CD8-positive, alpha-beta memory T cell (primary cell): ENCODE measurements at places on chromosomes 13 and 19.

- no peak for DNase-seq
Observed at GRCh38 chr19:42130254-42130573, 2.0 kb downstream of the POU2F2 start.

DNA sequence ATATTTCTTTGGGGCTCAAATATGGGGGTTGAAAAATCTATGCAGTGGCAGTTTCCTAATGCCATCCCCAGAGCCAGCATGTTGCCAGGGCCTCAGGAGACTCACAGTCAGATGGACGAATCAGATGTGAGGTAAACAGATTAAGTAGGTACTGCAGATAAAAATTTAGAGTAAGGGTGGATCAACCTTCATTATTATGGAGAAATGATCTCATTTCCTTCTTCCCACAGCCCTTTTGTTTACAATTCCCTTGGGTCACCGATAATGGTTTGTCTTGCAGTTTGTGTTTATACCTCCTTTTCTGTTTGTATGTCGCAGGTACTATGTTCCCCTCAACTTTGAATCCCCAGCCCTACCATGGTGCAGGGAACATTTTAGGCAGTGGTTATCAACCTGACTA, 20.0 kb downstream of the DIAPH3 start:
- no peak for DNase-seq

GRCh38 chr19:51830274-51830673, 35.3 kb downstream of the FPR3 start:
- DNase-seq, result no peak

DNA sequence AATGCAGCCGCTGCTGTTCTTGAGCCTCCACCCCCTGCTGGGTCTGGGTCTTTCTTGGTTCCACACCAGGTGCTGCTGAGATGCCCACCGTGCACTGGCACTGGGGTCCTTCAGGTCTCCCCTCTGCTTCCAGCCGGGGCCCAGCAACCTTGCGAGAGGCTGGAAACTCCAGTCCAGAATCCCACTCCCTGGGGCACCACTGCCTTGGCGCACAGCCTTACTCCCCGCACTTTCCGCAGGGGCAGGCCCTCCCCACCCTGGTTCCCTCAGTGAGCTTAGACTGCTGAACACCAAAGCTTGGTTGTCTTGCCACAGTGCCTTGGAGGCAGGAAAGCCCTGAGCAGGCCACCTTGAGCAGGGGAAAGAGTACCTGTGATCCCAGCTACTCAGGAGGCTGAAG, 60.0 kb downstream of the ANKRD10 start:
- DNase-seq, result no peak

DNA sequence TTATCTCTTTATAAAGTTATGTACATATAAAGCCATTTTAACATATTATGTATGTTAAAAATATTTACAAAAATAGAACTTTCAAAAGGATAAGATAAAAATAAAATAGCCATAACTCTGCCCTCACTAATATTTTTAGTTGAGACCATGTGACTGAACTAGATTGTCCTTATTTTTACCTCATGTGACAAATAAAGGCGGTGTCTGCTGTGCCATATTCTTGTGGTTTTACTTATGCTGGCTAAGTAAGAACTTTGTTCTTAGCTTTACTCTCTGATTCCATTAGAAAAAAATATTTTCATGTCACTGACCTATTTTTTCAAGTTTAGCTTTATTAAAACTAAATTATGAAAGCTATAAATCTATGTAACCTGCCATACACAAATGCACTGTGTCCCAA, 135.6 kb upstream of the TSC22D1 start:
- DNase-seq, result no peak

DNA sequence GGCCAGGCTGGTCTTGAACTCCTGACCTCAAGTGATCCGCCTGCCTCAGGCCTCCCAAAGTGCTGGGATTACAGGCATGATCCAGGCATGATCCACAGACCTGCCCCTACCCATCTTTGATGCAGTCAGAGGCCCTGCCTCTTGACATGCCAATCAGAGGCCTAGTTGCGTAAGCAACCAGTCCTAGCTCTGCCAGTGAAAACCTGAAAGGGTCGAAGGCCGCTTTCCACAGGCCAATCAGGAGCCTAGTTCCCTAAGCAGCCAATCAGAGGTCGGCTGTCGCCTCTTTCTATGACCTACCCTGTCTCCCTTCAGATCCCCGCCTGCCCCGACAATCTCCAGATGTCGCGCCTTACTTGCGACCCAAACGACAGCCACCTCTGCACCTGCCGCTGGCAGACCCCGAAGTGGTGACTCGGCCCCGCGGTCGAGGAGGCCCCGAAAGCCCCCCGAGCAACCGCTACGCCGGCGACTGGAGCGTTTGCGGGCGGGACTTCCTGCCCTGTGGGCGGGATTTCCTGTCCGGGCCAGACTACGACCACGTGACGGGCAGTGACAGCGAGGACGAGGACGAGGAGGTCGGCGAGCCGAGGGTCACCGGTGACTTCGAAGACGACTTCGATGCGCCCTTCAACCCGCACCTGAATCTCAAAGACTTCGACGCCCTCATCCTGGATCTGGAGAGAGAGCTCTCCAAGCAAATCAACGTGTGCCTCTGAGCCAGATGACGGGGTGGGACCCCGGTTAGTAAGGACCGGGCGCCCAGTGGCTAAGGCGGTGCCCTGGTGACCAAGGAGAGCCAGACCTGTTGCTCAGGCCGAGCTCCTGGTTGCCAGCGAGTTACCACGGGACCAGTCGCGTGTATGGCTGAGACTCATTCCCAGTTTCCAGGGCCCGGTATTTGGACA, 6.3 kb downstream of the SYDE1 start:
- no peak for DNase-seq

- DNase-seq, result no peak
Observed at GRCh38 chr13:58397596-58398387, 766.2 kb downstream of the PCDH17 start.

GRCh38 chr13:42110410-42111155, 62.1 kb downstream of the DGKH start:
- DNase-seq, result no peak

DNA sequence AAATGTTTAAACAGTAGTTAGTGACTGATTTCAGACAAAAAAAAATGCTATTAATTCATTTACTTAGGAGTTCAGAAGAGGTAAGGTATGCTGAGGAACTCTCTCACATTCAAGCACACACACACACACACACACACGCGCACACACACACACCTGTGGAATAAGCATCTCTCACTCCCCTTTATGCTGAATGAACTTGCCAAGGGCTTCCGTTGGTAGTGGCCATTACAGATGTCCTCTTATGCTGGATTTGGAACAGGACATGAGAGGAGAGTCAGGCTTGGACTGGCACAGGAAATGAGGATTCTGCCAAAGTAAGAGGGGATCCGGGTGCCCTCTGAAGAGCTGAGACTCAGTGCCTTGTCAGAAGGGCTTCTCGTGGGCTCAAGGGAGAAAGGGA, 463.4 kb upstream of the MIR17HG start:
- no peak for DNase-seq

GRCh38 chr19:6864325-6864940, 22.9 kb upstream of the ADGRE1 start:
- no peak for DNase-seq

GRCh38 chr19:12786141-12786870, 5.0 kb upstream of the JUNB start:
- DNase-seq, result no peak

DNA sequence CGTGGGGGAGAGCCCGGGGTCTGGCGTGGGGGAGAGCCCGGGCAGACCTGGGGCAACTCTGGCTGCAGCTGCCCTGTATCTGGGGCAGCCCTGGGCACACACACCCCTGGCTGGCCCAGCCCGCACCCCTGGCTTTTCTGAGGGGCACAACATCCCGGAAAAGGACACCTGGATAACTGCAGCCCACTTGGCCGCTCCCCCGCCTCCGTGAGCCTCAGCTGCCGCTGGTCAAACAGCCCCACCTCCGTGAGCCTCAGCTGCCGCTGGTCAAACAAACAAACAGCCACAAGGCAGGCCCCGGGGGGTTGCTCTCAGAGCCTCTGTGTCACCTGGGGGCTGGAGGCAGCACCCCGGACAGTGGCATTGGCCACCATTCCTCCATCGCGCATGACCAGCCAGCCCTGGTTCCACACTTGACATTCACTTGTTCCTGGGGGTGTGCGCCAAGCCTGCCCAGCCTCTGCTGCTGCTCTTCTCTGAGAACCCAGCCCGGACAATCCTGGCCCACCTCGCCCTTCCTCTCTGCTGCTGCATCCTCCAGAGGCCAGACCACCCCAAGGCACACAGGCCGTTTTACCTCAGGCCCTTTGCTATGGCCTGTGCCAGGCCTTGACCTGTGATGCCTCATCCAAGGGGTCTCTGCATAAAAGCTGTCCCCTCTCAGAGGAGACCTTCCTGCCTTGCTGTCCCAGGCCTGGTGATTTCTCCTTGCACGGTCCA, 19.9 kb downstream of the CEBPG start:
- no peak for DNase-seq
